ENCODE measurements at places on chromosomes 1 and 21. TPM values are rescaled to one million over a fixed set of nuclear protein-coding genes. Genes with fewer than 3 reads are reported as not detected.

The WDR64 gene
- 0.41 TPM for polyA plus RNA-seq

DNA sequence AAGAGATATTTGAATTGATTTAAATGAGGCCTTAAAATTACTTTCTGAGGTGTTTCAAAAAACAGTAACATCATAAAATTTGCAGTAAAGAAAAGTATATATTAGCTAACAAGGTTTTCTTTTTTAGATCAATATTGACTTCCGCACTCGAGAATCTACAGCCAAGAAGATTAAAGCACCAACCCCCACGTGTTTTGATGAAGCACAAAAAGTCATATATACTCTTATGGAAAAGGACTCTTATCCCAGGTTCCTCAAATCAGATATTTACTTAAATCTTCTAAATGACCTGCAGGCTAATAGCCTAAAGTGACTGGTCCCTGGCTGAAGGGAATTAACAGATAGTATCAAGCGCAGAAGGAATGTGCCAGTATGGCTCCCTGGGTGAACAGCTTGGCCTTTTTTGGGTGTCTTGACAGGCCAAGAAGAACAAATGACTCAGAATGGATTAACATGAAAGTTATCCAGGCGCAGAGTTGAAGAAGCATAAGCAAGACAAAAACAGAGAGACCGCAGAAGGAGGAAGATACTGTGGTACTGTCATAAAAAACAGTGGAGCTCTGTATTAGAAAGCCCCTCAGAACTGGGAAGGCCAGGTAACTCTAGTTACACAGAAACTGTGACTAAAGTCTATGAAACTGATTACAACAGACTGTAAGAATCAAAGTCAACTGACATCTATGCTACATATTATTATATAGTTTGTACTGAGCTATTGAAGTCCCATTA lies 3.6 kb downstream of the RGS1 start:
- H3K27ac ChIP-seq: peak overlapping the region; percentile 61
- no peak overlapping the region for H3K4me3 ChIP-seq
- DNase-seq: peak; percentile 29
- peaks cover 12% of the 10 kb centered on the region for H3K4me1 ChIP-seq
- peaks cover 28% of the 10 kb centered on the region for H3K27me3 ChIP-seq

The RGS18 gene
- 10.2 TPM for polyA plus RNA-seq

The OR2AK2 gene
- not detected for polyA plus RNA-seq

- no peaks in the 10 kb centered on the region for H3K4me1 ChIP-seq
- no peak for DNase-seq
- no peak overlapping the region for H3K27ac ChIP-seq
- H3K36me3 ChIP-seq: no peaks in the 10 kb centered on the region
These were observed 21.0 kb downstream of the RAD54L start for GRCh38 chr1:46268578-46268977.

DNA sequence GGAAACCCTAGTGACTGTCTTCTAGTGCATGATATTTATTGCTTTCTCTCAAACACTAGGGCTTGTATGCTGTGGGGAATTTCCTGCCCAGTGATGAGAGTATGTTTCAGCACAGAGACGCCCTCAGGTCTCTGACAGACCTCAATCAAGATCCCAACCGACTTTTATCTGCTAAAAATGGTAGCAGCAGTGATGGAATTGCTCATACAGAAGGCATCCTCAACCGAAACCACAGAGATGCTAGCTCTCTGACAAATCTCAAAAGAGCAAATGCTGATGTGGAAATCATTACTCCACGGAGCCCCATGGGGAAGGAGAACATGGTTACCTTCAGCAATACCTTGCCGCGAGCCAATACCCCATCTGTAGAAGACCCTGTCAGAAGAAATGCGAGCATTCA lies 41.3 kb downstream of the PLPPR4 start:
- H3K27me3 ChIP-seq: no peaks in the 10 kb centered on the region
- H3K4me1 ChIP-seq: no peaks in the 10 kb centered on the region
- no peak overlapping the region for H3K27ac ChIP-seq

The STXBP3 gene
- polyA plus RNA-seq: 40.5 TPM

GRCh38 chr1:92310185-92310597 lies 11.3 kb downstream of the RPAP2 start:
- H3K27me3 ChIP-seq: no peaks in the 10 kb centered on the region
- H3K4me3 ChIP-seq: no peak overlapping the region
- no peak overlapping the region for H3K27ac ChIP-seq
- no peaks in the 10 kb centered on the region for H3K4me1 ChIP-seq

- H3K27me3 ChIP-seq: peaks cover 46% of the 10 kb centered on the region
- peaks cover 5% of the 10 kb centered on the region for H3K4me1 ChIP-seq
- DNase-seq: peak; percentile 18
- H3K27ac ChIP-seq: no peak overlapping the region
- no peak overlapping the region for H3K4me3 ChIP-seq
- no peaks in the 10 kb centered on the region for H3K36me3 ChIP-seq
These were observed 81.5 kb downstream of the ABCA4 start for GRCh38 chr1:94039514-94039870.
